ENCODE measurements at places on chromosomes 16 and 17.

GRCh38 chr16:89152831-89153700 is 18.5 kb upstream of the CDH15 start:
- no peak for DNase-seq

DNA sequence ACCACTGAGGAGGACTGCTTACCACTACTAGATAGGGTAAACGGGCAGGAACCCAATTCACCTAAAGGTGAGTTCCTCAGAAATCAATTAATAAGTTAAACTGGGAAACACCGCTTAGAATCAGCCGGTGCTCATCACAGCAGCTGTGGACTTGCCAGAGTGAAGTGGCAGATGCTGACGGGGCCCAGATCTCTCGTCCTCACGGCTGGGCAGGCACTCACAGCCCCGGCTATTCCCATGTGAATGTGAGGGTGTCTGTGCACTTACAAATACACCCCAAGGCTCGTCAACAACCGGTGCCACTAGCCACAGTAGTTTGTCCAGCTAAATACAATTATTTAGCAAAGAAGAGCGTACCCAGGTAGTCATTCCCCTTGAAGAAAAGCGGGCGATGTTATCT is 29.7 kb downstream of the MBTPS1 start:
- DNase-seq, result no peak

GRCh38 chr16:85991425-85991824 is 92.5 kb downstream of the IRF8 start:
- DNase-seq, result no peak

- no peak for DNase-seq
Measured at GRCh38 chr17:27755706-27756466, 44.4 kb downstream of the NOS2 start.

DNA sequence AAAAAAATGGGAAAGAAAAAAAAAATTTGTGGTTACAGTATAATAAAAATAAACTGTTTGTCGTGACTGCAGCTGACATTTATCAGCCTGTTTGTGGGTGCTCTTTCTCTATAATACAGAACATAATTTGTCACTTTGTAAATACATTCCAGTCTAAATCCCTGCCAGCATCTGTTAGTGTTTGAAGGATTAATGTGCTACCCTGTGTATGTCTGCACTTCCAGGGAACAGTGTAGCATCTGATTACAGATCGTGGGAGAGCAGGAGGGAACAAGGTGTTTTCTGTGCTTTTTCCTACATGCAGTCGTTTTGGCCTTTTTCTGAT is 265.1 kb downstream of the WWOX start:
- no peak for DNase-seq

GRCh38 chr17:27582696-27583095 is 48.3 kb upstream of the LGALS9 start:
- DNase-seq, result no peak

GRCh38 chr17:29949696-29950095 is 8.3 kb downstream of the EFCAB5 start:
- DNase-seq, result no peak

DNA sequence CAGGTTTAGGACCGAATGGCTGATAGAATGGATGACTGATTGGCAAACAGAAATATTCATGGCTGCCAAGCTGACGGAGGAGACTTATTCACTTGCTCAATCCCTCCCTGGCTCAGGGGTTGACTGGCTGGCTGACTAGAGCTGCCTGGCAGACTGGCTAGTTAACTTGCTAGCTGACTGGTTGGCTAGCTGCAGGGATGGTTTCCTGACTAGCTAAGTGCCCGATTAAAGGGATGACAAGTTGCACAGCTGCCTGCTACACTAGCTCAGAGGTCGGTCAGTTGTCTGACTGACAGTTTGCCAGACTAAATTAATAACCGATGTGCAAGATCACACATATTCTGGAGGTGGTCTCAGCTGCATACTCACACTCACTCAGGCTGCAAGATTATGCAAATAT is 1208.4 kb upstream of the CDH8 start:
- no peak for DNase-seq

- DNase-seq, result no peak
Measured at GRCh38 chr17:41686281-41686680, 2.4 kb upstream of the EIF1 start.

- DNase-seq, result no peak
Measured at GRCh38 chr17:75340631-75341030, 51.4 kb upstream of the SLC25A19 start.

DNA sequence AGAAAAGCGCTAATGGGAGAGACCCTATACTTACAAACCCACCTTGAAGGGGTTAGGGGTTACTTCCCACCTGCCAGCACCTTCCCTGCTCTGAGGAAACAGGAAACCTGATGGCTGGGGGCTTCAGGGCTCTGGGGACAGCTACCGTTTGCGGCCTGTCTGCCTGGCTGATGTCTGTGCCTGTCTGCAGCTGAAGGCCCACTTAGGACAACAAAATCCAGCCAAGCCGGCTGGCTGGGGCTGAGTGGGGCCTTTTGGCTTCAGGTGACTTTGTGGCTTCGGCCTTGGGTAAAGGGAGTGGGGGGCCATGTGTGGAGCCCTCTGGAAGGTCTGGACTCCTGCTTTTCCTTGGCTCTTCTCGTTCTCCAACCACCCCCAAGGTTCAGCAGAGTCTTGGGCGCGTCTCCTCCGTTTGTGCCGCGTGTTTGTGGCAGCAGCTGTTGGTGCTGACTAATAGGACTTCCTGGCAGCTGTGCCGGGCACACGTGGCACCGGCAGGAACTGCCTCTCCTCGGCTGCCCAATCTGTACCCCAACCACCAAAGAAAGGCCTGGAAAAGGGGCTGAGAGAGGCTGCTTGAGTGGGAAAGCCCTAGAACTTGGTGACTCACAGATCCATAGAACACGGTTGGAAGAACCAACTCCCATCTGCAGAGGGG is 186.7 kb downstream of the MSI2 start:
- no peak for DNase-seq

DNA sequence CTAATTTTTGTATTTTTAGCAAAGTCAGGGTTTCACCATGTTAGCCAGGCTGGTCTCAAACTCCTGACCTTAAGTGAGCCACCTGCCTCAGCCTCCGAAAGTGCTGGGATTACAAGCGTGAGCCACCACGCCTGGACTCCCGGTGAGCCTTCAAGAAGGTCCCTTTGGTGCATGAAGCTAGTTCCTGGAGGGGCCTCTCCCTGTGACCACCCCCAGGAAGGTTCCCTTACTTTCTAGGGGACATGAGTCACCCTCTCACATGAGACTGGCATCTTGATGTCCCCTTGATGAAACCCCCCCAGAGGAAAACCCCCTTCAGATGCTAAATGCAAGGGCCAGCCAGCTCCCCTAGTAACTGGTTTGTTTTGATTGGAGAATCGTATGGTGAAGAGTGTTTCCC is 12.8 kb downstream of the CARHSP1 start:
- no peak for DNase-seq

DNA sequence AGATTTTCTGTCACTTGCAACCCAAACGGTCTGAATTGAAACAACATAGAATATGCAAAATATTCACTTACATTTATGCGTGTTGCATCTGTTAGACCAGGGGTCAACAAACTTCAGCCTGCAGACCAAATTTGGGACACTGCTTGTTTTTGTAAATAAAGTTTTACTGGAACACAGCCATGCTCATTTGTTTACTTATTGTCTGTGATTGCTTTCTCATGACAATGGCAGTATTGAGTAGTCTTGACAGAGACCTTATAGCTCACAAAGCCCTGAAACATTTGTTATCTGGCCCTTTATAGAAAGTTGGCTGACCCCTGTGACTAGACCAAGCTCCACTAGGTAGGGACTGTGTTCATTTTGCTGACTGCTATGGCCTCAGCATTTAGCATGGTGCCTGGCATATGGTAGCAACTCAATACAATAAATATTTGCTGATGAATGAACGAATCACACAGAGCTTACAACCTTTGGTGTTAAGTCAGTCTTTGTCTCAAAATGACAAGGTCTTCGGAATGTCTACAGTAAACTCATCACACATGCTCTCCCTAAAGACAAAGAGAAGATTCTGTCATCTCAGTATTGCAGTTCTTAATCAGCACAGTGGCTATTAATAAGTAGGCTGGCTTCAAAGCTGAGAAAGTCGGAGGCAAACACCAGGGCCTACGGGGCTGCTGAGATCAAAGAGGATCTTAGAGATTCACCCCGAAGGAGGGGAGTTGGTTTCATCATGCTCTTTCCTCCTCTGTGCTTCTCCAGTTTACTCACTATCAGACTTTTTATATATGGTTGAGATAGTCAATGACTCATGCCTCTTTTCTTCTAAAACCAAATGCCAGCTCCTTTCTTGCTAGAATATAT is 95.2 kb upstream of the AXIN2 start:
- DNase-seq, result no peak

DNA sequence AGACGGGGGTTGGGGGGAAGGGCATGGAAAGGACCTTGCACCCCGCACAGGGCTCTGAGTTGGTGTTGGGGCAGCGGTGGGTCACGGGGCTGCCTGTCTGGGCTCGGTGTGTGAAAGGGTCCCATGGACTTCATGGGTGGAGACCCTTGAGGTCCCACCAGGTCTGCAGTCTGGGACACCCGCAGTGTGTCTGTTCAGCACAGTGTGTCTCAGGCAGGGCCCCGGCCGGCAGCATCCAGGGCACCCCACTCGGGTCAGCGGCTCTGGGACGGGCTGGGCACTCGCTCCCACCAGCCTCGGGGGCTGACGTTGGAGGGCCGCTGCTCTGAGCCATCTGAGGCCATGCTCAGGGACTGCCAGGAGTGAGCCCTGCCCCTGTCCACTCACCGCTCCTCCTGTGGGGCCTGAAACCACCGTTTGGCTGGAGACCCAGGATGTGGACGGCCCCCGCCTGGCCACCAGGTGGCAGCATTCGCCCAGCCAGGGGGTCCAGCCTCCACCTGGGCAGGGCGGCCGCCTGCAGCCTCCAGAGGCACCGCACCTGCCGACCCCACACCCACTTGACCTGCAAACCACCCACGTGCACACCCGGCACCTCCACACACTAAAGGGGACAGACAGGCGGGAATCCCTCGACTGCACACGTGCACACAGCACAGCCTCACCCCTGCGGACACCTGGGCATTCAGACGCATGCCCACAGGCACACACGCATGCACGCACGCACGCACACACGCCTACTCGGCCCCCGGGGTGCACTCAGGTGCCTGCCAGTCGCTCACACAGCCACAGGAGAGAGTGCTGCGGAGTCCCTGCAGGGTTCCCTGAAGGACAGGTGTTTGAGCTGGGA is 10.1 kb upstream of the ZFPM1 start:
- peak; percentile 35 for DNase-seq

GRCh38 chr16:56858374-56858773 is 6.6 kb upstream of the SLC12A3 start:
- DNase-seq, result no peak

- no peak for DNase-seq
Measured at GRCh38 chr17:76046064-76046463, 19.0 kb upstream of the EVPL start.

DNA sequence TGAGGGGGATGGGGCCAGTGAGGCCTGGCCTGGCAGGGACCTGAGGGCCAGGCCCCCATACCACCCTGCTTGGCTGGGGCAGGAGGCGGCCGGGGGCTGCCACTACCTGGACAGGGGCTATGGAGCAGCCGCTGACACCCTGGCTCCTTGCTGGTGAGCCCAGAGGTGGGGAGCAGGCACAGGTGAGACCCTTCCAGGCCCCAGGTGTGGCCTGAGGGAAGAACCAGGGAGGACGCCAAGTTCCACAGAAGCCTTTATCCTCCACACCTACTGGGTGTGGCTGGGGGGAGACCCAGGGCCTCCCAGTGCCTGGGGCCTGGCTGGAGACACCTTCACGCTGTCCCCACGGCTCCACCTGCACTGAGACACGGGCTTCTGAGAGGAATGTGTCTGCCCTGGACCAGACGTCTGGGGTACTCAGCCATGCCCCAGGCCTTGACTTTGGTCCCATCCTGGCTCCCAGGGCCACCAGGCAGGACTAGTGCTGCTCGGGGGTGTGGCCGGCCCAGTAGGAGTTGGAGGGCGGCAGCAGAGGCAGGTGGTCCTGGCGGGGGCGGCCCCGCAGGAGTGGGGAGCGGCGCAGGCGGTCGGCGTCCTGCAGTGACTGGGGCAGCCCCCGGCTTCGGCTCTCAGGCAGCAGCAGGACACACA is 4.7 kb downstream of the SLC22A31 start:
- no peak for DNase-seq

DNA sequence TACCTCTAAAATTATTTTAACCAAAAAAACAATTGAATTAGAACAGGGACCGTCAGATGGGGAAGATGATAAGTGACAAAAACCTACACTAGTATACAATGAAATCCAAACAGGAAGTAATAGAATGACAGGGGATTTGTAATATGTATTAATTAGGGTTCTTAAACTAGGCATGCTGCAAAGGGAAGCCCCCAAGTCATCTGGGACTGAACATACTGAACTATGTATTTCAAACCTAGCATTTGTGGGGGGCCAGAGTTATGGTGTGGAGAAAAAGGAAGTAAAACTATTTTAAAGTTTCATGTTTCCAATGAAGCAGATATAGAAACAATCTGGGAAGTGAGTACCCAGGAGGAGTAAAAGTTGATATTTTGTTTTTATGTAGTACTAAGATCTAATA is 133.2 kb upstream of the HS3ST3A1 start:
- DNase-seq, result no peak

GRCh38 chr17:49148171-49148570 is 15.6 kb downstream of the B4GALNT2 start:
- DNase-seq, result no peak

- DNase-seq, result no peak
Measured at GRCh38 chr17:58332778-58333735, 4.5 kb upstream of the TSPOAP1 start.

GRCh38 chr16:65793781-65794180 is 572.7 kb upstream of the CDH5 start:
- DNase-seq, result no peak

GRCh38 chr17:18261659-18262058 is 1.2 kb downstream of the MIEF2 start:
- no peak for DNase-seq

GRCh38 chr17:58811290-58811689 is 55.6 kb downstream of the PPM1E start:
- no peak for DNase-seq

DNA sequence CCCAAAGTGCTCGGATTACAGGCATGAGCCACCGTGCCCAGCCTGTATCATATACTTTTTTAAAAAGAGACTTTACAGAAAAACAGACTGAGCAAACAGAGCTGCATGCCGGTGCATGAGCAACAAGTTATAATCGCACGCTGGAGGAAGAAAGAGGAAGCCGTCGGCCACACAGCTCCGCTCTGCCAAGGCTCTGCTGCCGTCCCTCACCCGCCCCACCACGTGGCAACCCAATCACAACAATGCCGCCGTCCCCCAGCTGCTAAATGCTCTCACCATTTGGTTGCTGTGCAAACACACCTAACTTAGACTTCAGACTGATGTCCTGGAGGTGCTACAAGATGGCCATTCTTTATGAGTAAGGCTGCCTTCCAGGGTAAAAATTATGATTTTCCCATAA is 83.5 kb downstream of the ADCY9 start:
- DNase-seq, result no peak

DNA sequence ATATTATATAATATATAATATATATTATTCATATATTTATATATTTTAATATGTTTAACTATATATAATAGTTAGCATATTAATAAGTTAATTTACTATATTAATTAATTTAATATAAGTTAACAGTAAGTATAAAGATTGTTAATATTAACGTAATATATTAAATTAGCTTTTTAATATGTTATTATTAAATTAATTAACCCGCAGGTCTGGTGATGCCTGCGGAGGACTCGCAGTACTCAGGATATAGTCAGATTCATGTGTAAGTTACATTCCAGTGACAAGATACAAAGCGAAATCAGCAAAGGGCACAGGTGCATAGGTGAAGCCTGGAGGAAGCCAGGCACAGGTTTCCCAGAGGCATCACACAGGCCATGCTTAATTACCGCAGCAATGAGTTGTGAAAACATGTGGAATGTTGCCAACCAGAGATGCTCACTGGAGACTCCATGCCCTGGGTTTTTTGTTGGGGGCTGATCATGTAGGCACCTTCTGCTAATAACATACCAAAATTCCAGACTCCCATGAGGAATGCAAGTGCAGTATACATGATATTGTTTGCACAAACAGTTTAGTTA is 130.4 kb upstream of the MPHOSPH6 start:
- no peak for DNase-seq
